ENCODE measurements at places on chromosomes 13 and 19.

- no peak for DNase-seq
Observed at GRCh38 chr19:2582984-2583956, 107.3 kb downstream of the GADD45B start.

- DNase-seq, result no peak
Observed at GRCh38 chr13:50025436-50025835, 10.2 kb downstream of the KCNRG start.

DNA sequence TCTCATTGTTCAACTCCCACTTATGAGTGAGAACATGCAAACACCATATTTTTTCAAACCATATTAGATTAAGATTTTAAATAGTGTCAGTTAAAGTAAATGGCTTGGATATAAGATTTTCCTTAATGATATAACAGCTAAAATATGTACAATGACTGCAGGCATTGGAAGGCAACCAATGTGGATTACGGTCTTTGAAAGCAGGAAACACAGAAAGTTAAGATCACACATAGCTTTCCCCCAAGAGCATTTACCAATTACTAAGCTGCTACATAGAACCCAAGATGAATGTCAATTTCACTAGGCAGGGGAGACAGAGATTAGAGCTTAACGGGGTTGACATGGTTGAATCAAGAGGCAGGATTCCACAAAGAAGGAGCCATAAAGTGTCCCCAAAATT lies 173.2 kb upstream of the TRPC4 start:
- no peak for DNase-seq

DNA sequence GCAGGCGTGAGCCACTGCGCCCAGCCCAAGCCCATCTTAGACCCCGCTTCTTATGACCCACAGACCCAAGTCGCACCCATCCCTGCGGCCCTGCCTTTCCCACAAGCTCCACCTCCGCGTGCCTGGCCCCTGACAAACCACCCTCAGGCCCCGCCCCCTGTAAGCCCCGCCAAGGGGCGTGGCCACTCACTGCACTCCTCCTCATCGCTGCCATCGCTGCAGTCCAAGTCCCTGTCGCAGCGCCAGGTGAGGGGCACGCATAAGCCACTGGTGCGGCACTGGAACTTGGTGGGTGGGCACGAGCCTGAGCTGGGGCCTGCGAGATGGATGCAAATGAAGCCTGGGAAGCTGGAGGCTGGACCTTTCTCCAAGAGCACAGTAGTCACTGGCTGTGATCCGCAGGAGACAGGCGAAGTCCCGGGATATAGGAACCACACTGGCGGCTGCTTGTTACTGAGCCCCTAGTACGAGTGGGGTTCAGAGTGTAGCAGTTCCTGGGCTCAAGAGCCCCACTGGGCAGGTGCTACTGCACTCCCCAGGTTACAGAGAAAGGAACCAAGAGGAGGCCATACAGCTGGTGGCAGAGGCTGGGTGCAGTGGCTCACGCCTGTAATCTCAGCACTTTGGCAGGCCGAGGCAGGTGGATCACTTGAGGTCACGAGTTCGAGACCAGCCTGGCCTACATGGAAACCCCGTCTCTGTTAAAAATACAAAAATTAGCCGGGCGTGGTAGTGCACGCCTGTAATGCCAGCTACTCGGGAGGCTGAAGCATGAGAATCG lies 3.1 kb downstream of the CD320 start:
- no peak for DNase-seq

DNA sequence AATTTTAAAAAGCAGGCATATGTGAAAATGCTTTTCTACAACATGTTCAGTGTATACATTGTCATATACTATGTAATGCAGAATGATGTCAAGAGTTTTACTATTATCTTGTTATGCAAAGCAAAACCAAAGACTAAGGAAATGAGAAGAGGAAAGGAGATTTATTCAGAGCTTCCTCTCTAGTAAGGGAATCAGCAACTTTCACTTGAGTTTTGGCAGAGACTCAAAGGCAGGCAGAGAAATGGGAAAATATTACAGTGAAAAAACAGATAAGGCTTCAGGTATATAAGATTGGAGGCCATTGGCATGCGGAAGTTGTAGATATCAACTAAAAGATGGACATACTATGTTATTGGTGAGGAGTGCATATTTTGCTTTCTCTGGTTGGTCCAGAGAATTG lies 512.0 kb upstream of the PCDH20 start:
- no peak for DNase-seq

DNA sequence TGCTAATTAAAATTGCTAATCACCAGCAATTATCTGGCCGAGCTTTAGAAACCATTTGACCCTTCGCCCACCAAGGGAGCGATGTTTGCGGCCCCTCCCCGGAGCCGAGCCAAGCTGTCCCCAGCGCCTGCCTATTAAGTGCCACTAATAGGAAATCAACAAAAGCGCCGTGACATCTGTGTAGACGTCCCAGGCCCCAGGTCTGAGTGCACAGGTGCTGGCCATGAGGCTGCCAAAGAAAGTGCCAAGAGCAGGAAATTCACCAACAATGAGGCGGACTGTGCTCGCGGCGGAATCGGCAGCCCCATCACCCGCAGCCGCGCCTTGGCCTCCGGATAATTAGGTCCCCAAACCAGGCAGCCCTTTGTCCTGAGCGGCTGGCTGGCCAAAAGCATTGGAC lies 44.5 kb upstream of the SPACA7 start:
- DNase-seq, result no peak

DNA sequence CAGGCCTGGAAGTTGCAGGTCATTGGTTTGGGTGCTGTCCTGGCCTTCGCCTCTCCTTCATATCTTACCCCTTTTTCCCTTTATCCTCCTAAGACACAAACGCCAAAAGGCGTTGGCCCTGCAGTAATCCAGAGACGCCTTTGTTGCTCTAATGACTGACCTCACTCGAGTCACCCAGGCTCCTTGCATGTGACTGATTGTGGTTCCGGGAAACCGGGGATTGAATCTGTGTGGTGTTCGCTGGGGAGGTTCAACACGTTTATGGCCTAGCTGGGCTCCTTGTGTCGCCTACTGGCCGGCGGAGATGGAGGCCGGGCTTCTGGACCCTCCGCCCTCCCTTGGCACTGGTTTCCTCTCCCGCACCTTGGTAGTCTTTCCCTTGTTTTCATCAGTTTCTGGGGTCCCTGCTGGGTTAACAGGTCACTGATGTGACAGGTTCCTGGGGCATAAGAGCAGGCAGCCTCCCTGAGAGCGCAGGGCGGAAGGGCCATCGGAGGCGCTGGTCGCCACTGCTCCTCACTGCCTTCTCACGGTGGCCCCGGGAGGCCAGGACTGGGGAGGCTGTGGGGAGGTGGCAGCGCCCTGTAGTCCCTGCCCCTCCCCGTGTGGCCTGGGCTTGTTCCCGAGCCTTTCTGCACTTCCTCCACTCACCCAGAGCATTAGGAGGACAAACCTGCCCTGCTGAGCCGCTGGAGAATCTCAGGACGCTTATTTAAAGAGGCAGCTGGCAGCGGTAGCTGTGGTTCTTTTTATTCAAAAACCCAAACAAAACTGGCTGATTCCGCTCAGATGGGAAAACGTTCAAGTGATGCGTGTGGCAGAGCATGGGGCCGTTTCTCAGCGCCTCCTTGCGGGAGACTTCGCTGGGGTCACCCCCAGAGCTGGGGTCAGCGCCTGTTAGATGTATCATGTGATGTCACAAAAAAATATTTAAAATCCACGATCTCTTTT lies 18.1 kb upstream of the NDUFS7 start:
- no peak for DNase-seq

DNA sequence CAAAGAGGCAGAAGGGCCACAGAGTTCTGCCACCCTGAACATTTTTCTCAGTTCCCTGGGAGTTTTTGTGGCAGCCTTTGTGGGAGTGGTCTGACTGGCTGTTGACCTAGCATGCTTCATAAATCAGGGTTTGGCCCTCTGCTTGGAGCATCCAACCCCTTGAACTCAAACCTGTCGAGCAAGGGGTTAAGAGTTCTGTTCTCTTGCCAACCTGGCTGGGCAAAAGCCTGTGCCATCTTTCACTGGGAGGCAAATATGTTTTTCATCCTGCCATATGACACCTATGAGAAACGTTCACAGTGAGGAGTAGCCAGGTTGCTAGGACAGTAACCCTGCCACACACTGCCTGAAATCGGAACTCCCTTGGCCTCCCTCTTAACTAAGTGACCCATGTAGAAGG lies 7.7 kb upstream of the TEX26 start:
- DNase-seq, result no peak

DNA sequence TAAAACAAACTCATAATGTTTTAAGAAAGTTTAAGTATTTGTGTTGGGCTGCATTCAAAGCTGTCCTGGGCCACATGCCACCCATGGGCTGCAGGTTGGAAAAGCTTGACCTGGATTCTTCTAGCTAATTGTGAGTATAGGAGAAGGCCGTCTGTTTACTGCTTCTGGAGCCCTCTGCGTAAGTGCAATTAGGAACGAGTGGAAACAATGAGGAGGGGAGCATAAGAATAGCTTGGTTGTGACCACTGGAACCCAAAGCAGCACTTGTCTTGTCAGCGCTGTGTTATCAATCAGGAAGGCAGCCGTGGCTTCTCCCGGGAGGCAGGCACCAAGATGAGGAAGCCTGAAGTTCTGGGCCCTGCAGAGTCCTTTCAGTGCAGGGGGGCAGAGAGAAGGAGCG lies 110.4 kb upstream of the MBNL2 start:
- DNase-seq, result no peak

DNA sequence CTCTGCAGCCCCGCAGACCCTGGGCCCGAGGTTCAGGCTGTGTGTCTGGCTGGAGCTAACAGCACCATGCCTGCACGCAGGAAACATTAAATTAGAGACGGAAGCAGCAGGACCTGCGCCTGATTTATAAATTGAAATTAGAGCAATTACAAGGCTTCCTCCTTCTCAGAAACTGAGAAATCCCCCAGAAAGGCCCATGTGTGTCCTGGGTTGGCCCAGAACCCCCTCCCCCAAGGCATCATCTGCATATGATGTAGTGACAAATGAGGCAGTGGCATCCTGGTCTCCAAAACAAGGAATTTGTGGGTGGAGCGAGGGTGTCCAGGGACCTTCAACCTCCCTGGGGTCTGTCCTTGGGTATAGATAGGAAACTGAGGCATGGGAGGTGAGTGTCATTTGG lies 27.2 kb upstream of the SEMA6B start:
- DNase-seq, result no peak

GRCh38 chr13:74005320-74006157 lies 128.7 kb downstream of the KLF12 start:
- no peak for DNase-seq

DNA sequence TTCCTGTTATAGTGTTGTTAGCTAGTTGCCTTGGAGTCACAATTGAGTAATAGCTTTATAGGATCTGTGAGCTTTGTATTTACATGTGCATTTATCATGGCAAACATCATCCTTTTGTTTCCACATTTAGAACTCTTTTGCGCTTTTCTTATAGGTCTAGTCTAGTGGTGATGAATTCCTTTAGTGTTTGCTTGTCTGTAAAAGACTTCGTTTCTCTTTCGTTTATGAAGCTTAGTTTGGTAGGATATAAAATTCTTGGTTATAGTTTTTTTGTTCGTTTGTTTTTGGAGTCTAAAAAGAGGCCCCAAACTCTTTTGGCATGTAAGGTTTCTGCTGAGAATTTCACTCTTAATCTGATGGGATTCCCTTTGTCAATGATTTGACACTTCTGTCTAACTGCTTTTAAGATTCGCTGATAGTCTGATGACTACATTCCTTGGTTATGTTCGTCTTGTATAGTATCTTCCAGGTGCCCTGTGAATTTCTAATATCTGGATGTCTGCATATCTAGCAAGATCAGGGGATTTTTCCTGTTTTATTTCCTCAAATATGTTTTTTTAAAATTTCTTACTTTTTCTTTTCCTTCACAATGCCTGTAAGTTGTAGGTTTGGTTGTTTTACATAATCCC lies 20.2 kb downstream of the DNAJC3 start:
- DNase-seq, result no peak

GRCh38 chr13:24323036-24323738 lies 13.8 kb downstream of the C1QTNF9 start:
- no peak for DNase-seq

- no peak for DNase-seq
Observed at GRCh38 chr19:19775891-19776205, 42.9 kb upstream of the ZNF14 start.

- no peak for DNase-seq
Observed at GRCh38 chr13:33454844-33455705, 169.5 kb upstream of the STARD13 start.

DNA sequence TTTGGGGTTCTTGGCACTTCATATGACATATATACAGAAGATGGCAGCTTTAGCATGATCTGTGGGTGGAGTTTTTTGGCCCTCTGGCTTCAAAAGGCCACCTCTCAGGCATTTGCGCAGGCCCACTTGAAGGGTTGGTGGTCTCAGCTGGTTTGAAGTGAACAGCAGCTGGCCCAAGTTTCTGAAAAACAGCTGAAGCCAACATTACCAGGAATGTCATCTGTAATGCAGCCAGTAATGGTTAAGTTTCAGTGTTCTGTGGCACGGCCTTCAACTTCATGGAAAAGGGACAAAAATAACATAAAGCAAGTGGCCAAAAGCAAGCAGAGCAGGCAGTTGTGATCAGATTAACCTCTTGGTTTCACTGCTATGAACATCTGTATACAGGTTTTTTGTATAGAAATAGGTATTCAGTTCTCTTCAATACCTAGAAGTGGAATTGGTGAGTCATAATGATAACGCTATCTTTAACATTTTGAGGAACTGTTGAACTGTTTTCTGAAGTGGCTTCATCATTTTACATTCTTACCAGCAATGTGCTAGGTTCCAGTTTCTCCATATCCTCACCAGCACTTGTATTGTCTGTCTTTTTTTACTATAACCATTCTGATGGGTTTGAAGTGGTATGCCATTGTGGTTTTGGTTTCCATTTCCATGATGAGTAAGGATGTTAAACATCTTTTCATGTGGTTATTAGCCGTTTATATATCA lies 245.4 kb downstream of the SHISA2 start:
- peak; percentile 85 for DNase-seq

- DNase-seq, result no peak
Observed at GRCh38 chr19:50273821-50274220, 55.4 kb downstream of the KCNC3 start.

DNA sequence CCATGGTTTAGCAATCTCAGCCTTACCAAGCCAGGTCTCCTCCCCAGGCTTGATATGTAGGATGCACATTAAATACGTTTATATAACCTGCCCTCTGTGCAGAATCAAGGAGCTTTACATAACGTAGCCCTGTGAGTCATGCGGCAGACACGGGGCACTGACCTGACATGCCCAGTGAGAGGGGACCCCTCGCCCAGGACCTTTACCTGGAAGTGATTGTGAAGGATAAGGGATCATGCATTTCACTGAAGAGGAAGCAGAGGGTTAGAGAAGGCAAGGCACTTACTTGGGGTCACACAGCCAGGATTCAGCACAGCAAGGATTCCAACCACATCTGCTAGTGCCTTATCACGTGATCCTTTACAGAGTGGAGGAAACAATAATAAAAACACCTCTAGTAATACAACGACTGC lies 18.9 kb upstream of the FOSB start:
- no peak for DNase-seq

- no peak for DNase-seq
Observed at GRCh38 chr19:5676105-5676771, 4.1 kb downstream of the MICOS13 start.

- DNase-seq, result peak; percentile 91
Observed at GRCh38 chr19:35869327-35870123, 1.2 kb downstream of the APLP1 start.

- DNase-seq, result no peak
Observed at GRCh38 chr13:51152701-51153100, 41.6 kb upstream of the C13orf42 start.

Measured in Jurkat, Clone E6-1 (cell line).